Stimulated activated CD8-positive, alpha-beta memory T cell treated with anti-CD3 and anti-CD28 coated beads, Interleukin-7, amount 100 ng/mL, for 4 hours (primary cell): ENCODE measurements at places on chromosomes 3 and 15.
A peak's percentile ranks its signal among the peaks of the same experiment; 100 is the strongest.

- no peak for DNase-seq
Observed at GRCh38 chr3:114079761-114080160, 23.2 kb downstream of the QTRT2 start.

- no peak for DNase-seq
Observed at GRCh38 chr15:60162251-60162967, 158.3 kb downstream of the FOXB1 start.

DNA sequence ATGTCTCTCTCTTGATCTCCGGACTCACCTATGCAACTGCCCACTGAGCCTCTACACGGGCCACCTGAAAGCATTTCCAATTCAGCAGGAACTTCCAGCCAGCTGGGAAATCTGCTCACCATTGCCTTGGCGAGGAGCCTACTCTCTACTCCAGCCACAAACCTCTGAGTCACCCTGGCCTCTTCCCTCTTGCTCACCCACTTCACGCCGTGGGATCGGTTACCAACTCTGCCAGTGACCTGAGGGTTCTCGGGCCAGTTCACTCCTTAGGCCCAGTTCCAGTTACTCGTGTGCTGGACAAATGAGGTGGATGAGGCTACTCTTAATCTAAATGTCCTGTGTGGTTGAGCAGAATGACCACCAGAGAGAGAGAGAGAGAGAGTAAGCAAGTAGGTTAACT is 70.1 kb downstream of the CEMIP start:
- DNase-seq: no peak

DNA sequence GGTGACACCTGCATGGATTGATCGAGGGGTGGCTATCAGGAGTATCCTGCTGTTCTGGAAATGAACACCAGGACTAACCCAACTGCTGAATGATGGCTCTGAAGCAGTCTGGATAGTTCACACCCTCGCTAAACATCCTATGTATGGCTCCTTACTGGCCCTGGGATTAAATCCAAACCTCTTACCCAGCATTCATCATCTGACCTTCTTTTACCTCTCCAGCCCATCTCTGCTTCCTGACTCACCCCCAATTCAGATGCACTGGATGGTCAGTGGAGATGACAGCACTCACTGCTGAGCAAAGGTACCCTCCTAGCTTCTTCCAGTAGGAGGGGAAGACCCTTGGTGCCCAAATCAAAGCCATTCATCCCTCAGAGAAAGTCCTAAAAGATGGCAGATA is 235.2 kb upstream of the TRIM42 start:
- no peak for DNase-seq

- no peak for DNase-seq
Observed at GRCh38 chr15:59283717-59284391, 77.2 kb downstream of the LDHAL6B start.

DNA sequence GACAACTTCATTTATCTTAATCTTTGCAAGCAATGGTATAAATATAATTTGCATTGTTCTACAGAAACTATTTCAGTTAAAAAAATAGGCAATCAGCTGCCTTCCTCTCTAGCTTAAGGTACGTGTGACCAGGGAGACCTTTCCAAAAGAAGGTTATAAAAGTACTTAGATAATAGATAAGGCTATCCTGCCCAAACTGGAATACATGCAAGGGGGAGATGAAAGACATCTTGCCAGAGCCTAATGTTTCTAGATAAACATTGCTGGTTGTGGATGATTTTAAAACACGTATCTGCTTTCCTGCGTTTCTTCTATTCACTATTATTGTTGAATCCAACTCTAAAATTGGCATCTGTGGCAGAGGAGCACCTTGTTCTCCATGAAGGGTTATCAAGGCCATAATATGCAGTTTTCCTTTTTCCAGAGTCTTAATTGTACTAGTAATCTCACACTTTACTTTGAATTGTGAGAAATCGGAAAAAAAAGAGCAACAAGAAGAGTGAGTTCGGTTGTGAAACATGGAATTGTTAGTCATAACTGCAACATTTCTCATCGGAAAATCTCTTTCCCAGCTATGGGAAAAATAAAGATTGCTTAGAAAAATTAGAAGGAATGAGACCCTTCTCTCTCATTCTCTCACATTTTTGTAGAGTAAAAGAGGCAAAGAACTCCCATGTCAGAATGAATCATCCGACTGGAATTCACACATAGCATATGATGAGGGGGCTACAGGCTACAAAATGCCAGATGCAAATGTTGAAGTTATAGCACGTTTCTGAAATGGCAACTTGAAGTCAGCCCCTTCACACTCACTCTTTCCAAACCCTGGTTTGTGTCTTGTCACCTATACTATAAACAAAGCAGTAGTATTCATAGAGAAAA is 936.1 kb upstream of the NR2F2 start:
- DNase-seq: no peak

DNA sequence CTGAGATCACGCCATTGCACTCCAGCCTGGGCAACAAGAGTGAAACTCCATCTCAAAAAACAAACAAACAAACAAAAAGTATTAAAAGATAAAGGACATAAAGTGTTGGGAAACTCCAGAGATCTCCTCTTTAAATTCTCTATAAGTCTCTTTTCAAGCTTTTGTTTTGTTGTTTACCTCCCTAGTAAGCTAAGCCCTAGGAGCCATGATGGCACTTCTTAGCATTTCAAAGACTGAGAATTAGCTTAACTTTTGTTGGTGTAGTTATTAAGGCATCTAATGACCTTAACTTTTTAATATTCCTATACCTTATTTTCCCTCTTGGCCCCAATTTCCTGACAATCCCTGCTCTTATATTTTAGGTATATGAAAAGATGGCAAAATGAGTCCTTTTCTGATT is 157.3 kb downstream of the ZNF609 start:
- DNase-seq: no peak

GRCh38 chr3:126311338-126311978 is 45.8 kb downstream of the KLF15 start:
- DNase-seq: no peak

GRCh38 chr3:139824864-139825263 is 110.1 kb upstream of the CLSTN2 start:
- DNase-seq: no peak

DNA sequence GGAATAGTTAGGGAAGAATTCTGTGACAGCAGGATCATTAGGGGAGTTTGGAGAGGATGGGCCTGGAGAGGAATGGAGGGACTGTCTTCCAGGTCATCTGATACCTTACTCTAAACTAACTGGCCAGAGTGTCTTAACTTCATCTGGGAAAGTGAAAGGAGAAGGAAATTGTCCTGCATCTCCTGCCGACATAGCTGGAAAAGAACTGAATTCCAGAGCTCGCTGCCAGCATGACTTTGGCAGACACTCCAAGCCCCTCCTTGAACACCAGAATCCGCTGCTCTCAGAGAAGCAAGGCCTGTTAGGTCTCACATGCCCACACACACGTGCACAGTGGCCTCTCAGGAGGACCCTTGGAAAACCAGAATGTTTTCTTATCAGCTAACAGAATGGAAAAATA is 10.5 kb downstream of the ABI3BP start:
- no peak for DNase-seq

GRCh38 chr15:47718497-47719437 is 1.5 kb downstream of the SEMA6D start:
- DNase-seq: no peak

DNA sequence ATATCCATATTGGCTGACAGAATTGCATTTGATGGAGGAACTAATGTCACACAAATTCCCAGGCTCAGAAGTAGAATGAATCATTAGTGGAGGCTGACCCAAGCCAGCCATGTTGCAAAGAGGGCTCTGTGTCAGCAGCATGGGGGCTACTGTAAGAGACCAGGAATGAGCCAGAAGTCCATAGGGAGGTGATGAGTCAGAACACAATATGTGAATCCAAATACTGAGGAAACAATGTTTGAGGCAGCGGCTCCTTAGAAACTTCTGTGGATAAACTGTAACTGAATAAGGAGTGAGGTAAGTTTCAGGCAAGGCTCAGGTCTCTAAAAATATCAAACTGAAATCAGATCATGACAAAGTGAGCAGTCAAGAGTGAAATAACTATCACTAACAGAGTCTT is 170.7 kb downstream of the WDR72 start:
- DNase-seq: no peak

GRCh38 chr3:25130724-25131520 is 297.1 kb upstream of the RARB start:
- DNase-seq: no peak

- no peak for DNase-seq
Observed at GRCh38 chr15:63458026-63458425, 46.4 kb upstream of the USP3 start.

GRCh38 chr3:4006288-4006687 is 207.1 kb downstream of the LRRN1 start:
- no peak for DNase-seq

DNA sequence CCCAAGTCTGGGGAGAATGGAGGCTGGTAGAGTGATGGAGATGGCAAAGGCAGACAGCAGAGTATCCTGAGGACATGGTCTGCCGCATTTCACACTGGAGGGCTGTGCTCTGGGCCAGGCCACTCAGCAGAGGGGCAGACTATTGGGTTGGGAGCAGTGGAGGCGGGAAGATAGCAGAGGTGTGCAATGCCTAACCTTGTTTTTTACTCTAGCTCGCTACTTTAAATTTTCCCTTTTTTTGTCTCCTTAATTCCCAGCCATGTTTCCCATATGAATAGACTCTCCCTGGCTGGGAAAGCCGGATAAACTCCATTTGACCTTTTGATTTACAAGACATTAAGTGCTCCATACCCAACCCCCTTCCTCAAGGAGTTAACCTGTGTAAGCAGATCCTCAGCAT is 33.5 kb upstream of the ST6GAL1 start:
- DNase-seq: no peak

DNA sequence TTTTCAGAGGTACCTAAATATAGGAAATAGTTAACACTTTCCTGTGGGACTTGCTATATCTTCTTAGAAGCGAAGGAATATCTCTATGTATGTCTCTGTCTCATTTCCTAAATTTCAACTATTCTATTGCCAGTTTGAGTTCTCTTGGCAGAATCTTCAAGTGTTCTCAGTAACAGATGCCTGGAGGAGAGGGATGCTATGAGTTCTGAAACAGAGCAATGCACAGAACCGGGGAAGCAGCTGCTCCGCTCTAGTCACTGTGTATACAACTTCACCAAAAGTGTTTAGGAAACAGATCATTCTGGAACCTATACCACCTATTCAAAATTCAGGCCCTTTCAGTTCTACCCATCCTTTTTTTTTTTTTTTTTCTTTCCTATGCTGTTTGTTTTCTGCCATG is 144.6 kb downstream of the RORA start:
- DNase-seq: no peak

DNA sequence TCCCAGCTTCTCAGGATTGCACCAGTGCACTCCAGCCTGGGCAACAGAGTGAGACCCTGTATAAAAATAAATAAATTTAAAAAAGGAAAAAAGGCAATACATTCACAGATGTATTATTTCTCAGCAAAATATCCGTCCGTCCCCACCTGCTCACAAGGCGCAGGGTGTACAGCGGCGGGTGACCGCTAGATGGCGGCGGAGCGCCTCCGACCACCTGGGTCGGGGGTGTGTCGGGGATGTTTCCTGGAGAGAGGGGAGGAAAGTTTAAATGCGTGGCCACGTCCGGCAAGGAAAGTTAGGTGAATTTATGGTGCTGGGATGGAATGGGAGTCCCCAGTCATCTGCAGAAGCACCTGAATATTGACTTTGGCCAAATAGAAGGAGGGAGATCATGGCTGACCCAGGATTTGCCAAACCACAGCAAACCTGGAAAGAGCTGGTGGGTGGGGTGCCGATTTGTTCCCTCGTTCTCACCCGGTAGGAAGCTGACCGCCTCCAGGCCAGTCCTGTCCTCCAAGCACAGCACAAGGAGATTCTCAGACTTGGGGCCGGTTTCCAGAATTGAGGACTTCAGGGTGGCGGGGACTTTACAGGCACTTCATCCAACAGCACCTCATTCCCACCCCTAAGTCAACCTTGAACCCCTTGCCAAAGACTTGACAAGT is 88.3 kb downstream of the TMEM266 start:
- DNase-seq: peak; percentile 45

DNA sequence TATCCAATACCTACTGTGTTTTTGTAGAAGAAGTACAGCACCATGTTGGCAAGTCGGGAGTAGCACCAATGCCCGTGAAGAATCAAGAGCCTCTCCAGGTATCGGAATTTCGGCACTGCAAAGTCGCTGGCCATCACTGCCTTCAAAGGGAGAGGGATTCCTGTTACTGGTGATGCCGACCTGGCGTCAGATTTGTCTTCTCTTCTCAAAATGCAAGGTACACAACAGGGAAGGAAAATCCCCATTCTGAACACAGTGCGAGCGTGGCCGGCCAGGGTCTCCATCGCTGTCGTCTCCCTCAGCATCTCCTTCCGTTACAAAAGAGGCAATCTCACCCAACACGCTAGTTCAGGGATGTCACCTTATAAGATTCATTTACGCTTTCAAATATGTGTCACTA is 175.4 kb downstream of the ATP10A start:
- DNase-seq: no peak

DNA sequence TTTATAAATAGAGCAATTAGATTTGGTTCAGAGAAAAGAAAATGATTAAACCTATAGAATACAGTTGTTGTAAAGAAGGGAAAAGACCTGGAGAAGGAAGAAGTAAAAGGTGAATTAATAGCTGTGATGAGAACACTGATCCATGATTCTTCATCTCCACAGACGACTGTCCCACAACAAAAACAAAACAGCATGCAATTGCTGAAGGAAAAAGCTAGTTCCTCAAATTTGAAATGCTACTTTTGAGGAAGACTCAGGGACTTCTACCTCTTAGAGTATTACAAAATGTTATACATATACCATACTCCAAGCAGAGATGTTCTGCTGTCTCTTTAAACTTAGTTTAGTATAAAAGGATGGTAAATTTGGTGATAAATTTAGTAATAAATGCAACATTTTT is 21.5 kb downstream of the ALCAM start:
- DNase-seq: no peak

- DNase-seq: no peak
Observed at GRCh38 chr3:194925614-194926013, 239.9 kb downstream of the FAM43A start.

DNA sequence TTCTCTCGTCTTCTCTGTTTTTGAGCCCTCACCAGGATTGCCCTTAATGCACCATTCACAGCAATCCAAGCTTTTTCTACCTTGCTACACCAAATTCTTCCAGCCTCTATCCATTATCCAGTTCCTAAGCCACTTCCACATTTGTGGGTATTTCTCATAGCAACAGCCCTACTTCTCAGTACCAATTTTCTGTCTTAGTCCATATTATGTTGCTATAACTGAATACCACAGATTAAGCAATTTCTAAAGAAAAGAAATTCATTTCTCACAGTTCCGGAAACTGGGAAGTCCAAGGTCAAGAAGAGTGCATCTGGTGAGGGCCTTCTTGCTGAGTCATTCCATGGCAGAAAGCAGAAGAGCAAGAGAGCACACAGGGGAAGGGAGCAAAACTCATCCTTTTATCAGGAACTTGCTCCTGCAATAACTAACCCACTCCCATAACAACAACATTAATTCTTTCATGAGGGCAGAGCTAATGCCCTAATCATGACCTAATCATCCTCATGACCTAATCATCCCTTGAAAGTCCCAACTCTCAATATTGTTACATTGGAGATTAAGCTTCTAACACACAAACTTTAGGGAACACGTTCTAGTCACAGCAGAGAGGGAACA is 9.7 kb upstream of the EIF1B start:
- DNase-seq: no peak

GRCh38 chr15:22954798-22955543 is 25.2 kb downstream of the CYFIP1 start:
- DNase-seq: no peak

- no peak for DNase-seq
Observed at GRCh38 chr15:96066852-96067495, 263.5 kb upstream of the NR2F2 start.
